ENCODE measurements at places on chromosomes 3 and 15. TPM values are rescaled to one million over a fixed set of nuclear protein-coding genes. Genes with fewer than 3 reads are reported as not detected.

Gene LDHAL6B
- not detected for polyA plus RNA-seq

DNA sequence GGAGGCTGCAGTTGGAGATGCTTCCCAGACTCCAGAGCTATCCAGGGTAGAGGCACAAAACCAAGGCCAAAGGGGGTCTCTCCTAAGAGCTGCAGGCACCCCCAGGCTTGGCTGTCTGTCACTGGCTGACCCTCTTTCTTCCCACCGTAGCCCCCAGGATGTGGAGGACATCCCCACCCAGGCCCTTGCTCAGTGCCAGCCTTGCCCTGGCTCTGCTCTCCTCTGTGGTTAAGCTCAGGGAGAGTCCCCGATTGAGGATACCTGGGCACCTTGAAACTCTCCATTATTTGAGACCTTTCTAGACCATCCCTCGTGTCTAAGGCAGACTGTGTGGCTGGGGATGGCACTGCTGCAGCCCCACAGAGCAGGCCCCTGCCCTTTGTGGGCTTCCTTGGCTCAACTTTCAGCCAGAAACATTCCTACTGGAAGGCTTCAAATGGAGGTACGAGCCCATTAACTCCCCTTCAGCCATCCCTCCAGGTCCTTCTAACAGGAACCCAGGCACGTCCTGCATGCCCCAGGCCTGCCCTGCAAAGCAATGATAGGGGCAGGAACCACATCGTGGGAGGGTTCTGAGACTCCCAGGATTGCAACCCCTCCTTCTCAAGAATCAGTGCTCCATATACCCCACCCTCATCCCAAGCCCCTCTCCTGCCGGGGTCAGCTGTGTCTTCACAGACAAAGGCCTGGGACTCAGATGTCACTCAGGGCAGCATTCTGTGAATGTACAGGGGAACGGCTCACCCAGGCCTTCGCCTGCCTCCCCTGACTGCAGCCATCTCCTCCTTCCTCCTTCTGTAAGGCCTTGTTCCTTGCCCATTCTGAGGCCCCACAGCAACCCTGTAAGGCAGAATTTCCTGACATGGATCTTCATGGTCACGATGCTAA is 102.9 kb upstream of the ABHD17C start:
- no peak for DNase-seq

- peak; percentile 32 for DNase-seq
Measured at GRCh38 chr3:186705882-186706780, 11.0 kb upstream of the KNG1 start.

DNA sequence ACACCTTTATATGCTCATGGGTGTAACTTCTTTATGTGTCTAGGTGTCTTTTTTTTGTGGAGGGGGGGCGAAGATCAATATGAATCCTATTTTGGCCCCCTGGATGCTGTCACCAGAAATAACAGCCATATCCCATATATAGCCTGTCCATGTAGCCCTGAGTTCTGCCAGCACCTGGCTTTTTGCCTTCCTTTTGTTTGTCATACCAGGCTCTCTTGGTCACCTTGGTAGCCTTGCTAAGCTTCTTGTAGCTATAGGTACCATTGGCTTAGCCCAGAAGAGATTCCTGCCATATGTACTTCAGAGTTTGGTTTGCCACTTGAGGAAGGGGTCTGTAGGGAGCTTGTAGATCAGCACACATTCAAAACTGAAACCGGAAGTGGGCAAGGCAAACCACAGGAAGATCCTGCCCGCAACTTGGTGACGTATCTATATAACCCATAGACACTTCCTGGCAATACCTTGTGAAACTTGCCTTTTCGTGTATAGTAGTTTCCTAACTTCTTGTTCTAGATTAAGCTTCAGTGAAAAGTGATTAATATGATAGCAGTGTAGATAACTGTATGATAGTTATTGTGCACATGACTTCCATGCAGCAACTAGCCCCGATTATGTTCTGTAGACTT is 11.9 kb downstream of the RASA2 start:
- no peak for DNase-seq

DNA sequence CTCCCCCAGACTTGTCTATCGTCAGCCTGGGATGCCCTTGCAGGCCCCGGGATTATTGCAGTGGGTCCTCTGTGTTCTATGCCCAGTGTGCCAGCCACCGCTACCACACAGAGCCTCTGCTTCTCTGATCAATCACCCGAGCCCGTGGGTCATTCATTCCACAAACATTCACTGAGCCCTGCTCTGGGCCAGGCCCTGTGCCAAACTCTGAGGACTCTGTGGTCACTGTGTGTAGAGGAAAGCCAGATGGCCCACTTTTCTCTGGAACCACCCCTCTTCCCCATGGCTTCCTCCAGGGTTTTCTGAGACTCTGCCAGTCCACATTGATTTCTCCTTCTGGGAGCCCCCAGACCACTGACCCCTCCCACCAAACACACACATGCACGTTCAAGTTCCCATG is 55.5 kb downstream of the BSN start:
- DNase-seq = no peak

DNA sequence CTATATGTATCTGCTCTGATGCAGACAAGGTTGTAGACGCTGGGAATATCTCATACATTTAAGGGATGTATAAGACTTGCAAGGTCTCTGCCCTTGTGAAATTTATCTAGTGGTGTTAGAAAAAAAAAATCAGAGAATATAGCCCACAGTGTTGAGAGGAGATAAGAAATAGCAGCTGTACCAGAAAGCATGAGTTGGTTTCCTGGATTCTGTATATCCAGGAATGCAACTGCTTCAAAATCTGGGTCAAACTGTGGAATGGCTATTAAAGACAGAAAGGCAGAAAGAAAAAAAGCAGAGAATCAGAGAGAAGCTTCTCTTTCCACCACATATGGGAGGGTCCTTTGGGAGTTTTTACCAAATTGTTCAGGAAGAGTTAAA is 1.5 kb upstream of the TMEM212 start:
- DNase-seq = no peak

Gene FAM43A
- polyA plus RNA-seq = 0.36 TPM

DNA sequence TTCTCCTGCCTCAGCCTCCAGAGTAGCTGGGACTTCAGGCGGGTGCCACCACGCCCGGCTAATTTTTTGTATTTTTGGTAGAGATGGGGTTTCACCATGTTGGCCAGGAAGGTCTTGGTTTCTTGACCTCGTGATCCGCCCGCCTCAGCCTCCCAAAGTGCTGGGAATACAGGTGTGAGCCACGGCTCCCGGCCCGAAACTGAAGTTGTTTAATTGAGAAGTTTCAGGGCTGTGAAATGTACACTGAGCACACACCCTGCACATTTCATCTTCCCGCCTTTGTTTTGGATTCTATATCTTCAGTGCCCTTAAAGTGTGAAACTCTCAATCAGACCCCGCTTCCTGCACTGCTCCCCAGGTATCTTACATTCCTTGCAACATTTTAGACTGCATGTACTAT is 149.1 kb downstream of the FNDC3B start:
- no peak for DNase-seq

- no peak for DNase-seq
Measured at GRCh38 chr3:106294121-106294520, 425.3 kb upstream of the CBLB start.
